ENCODE measurements at places on chromosomes 2 and 18.

DNA sequence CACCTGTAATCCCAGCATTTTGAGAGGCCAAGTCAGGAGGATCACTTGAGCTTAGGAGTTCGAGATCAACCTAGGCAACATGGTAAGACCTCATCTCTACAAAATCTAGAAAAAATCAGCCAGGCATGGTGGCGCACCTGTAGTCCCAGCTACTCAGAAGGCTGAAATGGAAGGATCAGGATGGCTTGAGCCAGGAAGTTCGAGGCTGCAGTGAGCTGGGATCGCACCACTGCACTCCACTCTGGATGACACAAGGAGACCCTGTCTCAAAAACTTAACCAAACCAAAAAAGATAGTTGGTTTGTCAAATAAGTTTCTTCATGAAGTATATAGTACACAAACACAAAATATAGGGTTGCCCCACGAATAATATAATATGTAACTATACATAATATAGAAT, 197.6 kb downstream of the DPP4 start:
- DNase-seq = no peak

DNA sequence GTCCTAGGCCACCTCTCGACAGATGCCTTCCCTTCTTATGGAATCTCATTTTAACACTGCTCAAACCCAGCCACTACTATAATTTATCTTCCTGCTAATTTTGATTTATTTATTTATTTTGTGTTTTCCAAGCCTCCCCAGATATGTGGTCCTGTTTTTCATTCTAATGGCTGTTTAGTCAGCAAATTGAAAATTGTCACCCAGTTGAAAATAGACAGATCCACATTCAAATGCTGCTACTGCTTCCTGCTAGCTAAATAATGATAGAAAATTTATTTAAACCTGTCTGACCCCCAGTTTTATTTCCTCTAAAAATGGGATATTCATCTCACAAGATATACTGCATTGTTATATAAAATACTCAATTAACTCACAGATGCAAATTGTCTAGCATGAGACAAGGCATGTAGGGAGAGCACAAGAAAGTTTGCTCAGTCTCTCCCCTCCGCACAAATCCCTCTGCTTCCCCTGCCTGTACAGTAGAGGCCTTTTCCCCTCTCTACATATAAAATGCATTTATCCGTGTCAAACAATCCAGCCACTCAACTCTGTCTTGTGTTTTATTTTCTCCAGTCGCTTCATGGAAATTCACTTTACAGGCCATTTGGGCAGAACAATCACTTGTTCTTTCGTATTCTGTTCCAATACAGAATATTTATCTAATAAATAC, 389.9 kb downstream of the SOX11 start:
- no peak for DNase-seq

DNA sequence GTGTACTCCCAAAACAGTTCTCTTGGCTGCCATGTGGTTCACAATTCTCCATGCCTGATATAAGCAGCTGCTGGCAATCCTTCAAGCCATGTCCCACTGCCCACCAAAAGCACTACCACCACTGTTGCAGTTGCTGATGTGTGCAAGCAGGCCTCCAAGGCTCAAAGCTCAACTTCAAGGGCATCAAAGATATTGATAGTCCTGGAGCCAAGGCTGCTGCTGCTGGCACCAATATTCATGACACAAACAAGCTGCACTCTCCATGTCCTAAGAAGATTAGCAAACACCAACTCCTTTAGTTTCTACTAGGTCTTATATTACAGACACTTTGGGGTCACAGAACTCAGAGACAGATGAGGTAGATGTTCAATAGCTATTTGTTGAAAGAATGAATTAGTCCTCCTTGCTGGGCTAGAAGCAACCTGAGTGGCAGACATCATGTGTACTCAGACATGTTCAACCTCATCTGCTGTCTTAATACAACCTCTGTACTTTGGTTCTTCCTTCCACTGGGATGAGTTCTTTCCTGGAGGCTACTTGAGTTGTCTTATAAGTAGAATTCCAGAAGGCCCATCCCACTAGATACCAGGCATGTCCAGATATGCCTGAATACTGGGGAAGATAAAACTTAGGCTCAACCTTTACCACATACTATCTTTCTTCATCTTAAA, 104.5 kb upstream of the UGP2 start:
- no peak for DNase-seq

- DNase-seq = no peak
These were observed 2.2 kb downstream of the ST3GAL5 start for GRCh38 chr2:85886590-85886989.

GRCh38 chr2:189802396-189802912, 18.2 kb downstream of the PMS1 start:
- DNase-seq = no peak

GRCh38 chr18:73151086-73151485, 283.3 kb upstream of the NETO1 start:
- DNase-seq = no peak

- no peak for DNase-seq
These were observed 379.3 kb upstream of the SYT4 start for GRCh38 chr18:43656547-43656946.

GRCh38 chr2:237643066-237643465, 15.7 kb downstream of the LRRFIP1 start:
- no peak for DNase-seq

GRCh38 chr2:26246818-26247217, 2.1 kb downstream of the HADHB start:
- DNase-seq = no peak

- peak; percentile 52 for DNase-seq
These were observed 15.4 kb upstream of the ACYP2 start for GRCh38 chr2:54099829-54100585.

GRCh38 chr18:63365876-63366212, 1.2 kb downstream of the KDSR start:
- no peak for DNase-seq

- DNase-seq = no peak
These were observed 58.0 kb downstream of the FARP2 start for GRCh38 chr2:241413929-241414580.

DNA sequence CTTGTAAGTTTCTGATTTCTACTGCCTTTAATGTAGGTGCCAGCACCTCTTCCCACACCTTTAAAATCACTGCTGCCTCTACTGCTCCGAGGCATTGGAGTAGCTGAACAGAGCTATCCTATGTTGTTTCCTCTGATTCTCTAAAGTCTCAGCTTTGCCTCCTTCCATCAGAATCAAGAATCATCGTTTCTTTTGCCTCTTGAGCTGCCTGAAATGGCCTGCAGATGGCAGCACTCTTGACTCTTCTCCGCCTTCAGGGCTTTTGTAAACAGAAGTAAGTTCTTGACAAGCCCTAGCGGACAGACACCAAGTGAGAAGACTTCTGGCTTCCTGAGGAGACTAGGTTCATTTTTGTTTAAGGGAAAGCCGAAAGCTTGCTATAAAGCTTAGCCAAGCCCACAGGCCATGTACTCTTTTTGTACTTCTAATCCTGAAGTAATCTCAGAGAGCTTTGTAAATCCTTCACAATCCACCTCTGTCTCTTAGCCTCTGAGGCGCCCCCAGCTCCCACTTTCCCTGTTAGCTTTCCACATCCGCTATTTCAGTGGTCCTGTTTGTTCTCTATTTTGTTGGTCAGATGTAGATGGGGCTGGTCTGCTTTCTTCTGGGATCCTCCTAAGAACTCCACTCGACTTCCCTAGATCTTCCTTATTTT, 48.4 kb downstream of the GTF3C3 start:
- DNase-seq = peak; percentile 54

GRCh38 chr2:148987286-148987685, 51.2 kb upstream of the LYPD6B start:
- DNase-seq = no peak

- DNase-seq = no peak
These were observed 57.6 kb upstream of the IL1RL1 start for GRCh38 chr2:102253753-102254150.

GRCh38 chr2:98935777-98936352, at the start of gene CRACDL:
Gene CRACDL, minus strand, starts transcription at chr2:98936225. Its CDS starts 89,425 bp downstream, at chr2:98846800.
- DNase-seq = peak; percentile 3

- no peak for DNase-seq
These were observed 65.1 kb downstream of the GAREM1 start for GRCh38 chr18:32405588-32405987.

DNA sequence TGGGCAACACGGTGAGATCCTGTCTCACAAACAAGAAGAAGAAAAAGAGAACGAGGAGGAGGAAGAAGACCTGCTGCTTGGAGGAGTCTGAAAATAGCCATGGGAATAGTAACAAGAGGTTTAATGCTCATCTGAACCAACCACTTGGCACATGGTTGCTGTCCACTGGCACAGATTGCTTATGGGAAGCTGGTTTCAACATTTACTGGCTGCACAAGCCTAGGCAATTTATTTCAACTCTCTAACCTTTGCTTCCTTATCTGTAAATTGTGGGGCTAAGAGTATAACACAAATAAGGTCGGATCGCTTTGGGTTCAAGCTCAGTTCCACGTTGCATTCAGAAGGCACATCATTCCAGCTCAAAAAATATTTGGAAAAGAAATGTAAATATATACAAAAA, 14.2 kb upstream of the RHOB start:
- no peak for DNase-seq

- DNase-seq = no peak
These were observed 391.5 kb downstream of the TXNL1 start for GRCh38 chr18:56246916-56247315.

GRCh38 chr2:106868275-106868674, 17.7 kb downstream of the ST6GAL2 start:
- DNase-seq = no peak

- DNase-seq = no peak
These were observed 243.8 kb downstream of the ERBB4 start for GRCh38 chr2:212294816-212295215.

DNA sequence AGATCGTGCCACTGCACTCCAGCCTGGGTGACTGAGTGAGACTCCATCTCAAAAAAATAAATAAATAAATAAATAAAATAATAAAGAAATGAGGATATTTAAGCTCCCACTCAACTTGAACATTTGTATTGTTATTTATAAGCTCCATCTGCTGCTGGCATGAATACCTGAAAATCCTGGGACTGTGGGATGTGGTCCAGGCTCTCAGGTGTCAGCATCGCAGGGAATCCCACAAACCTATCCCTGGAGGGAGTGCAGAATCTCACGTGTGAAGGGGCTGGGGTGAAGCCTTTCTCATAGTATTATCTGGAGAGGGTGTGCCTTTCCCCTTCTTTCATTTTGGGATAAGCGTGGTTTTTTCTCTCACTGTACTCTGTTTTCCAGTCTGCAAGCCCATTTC, 47.4 kb upstream of the POLE4 start:
- DNase-seq = no peak

DNA sequence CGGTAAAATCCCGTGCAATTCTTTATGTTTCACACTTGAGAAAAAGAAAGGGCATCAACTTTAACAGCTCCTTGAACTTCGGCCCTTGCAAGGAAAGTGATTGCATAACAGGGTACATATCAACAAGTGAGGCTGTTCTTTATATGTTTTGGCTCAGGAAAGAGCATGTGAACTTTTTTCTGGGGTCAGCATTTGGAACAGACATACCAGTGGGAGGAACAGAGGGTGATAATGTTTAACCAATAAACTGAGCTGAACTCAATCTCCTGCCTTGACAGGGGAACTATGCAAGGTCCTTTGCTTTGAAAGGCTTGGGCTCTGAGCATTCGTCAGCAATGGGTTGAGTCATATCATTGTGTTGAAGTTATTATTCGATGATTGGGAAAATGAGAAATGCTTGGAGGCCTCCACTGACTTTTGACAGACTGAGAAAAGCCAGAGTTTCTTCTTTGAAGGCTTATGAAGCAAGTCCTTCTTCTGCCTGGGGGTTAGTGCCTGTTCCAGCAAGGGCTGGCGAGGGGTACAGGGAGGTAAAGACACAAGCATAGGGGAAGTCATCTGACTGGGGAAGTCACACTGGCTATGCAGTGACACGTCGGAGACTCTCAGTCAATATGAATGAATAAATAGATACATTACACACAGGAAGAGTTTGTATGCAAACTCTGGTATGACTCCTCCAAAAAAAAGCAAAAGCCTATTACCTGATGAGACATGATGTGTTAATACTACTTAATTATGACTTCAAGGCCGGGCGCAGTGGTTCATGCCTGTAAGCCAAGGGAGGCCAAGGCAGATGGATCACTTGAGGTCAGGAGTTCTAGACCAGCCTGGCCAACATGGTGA, 57.2 kb downstream of the CYB5A start:
- no peak for DNase-seq

DNA sequence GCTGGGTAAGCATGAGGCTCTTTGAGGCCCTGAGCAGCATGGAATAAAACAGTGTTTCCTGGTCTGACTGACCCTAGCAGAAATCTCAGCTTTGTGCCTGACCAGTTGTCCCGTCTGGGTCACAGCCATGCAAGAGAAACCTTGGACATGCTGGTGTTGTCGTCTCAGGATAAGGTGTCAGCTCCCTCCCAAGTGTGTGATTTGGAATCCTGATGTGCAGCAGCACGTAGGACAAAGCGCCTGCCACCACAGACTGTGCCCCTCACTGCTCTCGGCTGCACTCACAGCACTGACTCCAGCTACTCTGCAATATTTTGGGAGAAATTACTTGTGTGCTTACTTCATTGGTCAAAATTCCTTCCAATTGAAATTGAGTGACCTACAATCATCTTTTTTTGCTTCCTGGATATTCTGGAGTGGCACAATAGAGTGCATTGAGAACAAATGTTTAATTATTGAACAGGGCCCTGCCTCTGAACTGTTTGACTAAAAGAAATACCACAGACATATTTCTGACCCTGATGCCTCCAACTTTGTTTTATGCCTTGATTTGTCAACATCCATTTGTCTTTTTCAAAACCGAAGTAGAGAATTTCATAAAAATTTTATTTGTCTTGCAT, 352.4 kb downstream of the SOCS6 start:
- DNase-seq = no peak

Data from memory B cell (primary cell).